ENCODE measurements at places on chromosomes 12 and 14.

DNA sequence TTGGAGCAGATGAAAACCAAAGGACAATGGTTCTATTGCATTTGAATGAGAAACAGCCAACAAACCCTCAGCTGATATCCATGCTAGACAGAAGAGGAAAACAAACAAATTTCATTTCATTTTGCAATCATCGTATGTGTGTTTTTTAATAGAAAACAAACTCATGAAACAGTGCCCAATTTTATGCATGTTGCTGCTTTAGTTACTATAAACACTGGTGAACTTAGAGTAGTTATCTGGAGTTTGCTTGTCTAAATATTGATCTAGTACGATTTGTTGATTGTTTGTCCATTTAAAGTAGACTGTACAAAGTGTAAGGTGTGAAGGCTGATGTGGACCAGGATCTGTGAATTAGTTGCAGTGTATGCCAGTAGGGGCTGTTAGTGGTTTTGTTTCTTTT, 166.6 kb downstream of the KITLG start:
- DNase-seq = no peak

DNA sequence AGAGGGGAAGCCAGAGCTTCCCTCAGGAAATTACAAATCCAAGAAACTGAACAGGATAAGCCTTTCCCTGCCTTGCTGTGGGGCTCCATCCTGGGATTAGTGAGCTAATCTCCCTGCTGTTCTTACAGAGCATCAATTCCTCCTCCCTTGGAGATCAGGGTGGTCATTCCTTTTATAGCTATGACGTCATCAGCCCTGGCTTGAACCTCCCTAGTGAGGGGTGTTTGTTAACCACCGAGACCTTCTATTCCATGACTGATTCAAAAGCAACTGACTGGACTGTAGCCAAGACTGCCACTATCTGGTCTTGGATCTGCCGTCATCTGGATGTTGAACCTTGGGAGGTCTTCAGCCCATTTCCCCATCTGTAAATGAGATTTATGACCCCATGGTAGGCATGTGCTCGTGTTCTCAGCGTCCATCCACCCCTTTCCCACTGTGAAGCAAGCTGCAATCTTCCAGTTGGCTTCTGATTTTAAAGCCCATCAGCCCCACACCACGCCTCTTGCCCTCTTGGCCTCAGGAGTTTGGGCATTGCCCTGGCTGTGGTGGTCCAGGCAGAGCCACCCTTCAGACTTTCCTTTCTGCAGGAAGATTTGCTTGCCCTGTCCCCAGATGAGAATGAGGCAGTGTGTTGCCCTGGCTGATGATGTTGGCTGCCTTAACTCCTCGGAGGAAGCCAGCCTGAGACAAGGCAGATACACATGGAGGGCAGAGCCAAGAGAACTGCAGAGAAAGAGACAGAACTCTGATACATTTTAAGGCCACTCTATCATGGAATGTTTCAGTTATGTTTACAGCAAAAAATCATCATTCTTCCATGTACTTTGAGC, 59.6 kb upstream of the ACTN1 start:
- DNase-seq = no peak

GRCh38 chr14:64729386-64730060, 25.3 kb downstream of the PLEKHG3 start:
- no peak for DNase-seq

DNA sequence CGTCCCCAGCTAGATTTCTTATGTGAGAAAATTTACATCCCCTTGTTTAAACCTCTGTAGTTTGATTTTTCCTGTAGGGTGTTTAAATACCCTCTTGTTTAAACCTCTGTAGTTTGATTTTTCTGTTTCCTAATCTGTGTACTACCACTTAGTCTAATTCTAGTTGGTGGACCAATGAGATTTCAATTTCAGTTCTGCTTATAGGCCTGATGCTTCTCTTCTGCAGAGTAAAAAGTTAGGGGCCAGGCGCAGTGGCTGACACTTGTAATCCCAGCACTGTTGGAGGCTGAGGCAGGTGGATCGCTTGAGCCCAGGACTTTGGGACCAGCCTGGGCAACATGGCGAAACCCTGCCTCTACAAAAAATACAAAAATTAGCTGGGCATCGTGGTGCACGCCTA, 11.5 kb downstream of the UBC start:
- DNase-seq = no peak

GRCh38 chr12:80938397-80938796, 663 bp upstream of the LIN7A start:
- no peak for DNase-seq

- DNase-seq = no peak
Measured at GRCh38 chr14:44830371-44830770, 131.4 kb downstream of the KLHL28 start.

DNA sequence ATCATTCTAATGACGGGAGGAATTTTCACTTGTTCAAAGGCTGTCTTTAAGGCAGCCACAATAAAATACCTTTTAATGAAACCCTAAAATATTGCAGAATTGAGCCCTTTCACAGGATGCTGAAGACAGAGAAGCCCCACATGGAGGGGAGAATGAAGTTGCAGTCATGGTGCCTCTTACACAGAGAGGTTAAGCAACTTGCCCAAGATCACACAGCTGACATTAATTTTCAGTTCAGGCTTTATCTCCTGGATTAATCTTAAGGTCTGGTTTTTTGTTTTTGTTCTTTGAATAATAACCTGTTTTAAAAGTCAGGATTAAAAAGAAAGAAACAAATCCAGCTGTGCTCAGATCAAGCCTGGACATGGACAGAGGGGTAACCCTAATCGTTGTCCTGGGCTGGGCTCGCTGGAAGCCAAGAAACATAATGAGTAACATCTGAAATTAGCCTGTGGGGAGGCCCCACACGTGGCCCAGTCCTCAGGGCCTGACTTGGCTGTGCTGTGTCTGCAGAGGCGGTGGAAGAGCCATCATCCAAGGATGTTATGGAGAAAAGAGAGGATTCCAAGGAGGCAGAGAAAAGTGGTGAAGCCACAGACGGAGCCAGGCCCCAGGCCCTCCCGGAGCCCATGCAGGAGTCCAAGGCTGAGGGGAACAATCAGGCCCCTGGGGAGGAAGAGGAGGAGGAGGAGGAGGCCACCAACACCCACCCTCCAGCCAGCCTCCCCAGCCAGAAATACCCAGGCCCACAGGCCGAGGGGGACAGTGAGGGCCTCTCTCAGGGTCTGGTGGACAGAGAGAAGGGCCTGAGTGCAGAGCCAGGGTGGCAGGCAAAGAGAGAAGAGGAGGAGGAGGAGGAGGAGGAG, 8.0 kb downstream of the CHGA start:
- no peak for DNase-seq

DNA sequence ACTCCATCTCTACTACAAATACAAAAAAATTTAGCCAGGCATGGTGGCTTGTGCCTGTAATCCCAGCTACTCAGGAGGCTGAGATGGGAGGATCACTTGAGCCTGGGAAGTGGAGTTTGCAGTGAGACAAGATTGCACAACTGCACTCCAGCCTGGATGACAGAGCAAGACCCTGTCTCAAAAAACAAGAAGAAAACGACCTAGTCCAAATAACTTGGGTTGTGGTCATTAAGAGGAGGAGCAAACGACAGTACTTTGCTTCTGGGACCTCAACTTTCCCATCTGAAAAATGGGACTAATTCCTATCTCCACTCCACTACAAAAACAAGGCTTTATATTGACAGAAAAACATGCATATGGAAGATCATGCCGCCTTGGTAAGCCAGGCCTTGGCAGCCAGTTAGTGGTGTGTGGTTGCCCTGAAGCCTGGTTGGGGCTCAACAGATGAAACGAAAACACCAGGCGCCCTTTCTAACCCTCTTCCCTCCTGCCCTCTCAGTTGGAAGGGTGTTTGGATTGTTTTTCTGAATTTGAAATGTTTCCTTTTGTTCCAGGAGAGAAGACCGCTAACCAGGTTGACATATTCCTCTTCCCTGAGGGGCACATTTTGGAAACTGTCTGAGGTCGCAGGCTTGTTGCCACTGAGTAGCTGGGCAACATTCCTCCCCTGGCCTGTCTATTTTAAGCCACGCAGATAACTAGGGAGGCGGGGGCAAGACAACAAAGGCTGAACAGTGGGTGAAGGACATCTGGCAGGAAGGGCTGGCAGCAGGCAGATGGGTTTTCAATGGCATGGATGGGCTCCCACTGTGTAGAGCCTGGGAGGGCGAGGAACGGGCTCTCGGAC, 13.7 kb upstream of the VPS37B start:
- DNase-seq = no peak

DNA sequence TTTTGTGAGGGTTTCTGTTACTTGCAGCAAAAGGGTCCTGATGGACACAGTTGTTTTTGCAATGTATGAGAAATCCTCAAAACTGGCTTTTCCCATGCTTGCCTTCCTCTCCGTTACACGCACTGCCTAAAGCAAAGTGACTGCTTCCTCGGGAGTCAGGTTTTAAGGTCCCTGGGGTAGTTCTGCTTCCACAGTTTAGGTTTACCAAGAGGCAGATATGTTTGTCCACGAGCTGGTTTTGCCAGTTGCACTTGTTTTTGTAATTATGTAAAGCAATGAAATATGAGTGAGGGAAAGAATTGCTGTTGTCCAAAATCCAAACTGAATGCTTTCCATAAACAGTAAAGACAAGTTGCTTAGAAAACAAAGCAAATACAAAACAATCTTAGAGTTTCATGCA, 290.7 kb upstream of the AMIGO2 start:
- no peak for DNase-seq

DNA sequence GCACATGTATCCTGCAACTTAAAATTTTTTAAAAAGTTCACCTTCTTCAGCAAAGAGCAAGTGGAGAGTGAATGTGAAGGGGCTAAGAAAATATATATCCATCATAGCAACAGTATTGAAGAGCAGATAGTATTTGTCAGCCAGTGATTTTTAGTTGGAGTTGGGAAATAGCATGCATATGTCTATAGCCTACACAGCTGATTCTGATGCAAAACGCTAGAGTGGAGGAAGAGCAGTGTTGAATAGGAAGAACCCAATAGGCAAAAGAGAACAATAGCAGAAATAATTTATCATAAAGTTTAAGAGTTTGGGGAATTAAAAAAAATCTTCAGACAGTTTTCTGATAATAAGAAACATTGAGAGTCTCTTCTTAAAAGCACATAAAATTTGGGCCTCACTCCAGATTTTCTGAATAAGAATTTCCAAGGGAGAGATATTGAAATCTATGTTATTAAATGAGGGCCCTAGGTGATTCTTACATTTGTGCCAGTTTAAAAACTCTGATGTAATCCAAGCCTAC, 12.0 kb downstream of the PDE6H start:
- no peak for DNase-seq

- DNase-seq = no peak
Measured at GRCh38 chr14:57212919-57213318, 55.8 kb downstream of the EXOC5 start.

All from activated CD4-positive, alpha-beta T cell treated with anti-CD3 and anti-CD28 coated beads, Interleukin-2, Interleukin-6, amounts not matched to agents 100 ng/mL and 50 ng/mL, durations not matched to agents 16 hours and 8 hours (primary cell).